CD8-positive, alpha-beta T cell (primary cell): ENCODE measurements at places on chromosomes 13 and 19.
A peak's percentile ranks its signal among the peaks of the same experiment; 100 is the strongest.

- DNase-seq: no peak
Measured at GRCh38 chr19:39936020-39936419, 1.6 kb upstream of the FCGBP start.

DNA sequence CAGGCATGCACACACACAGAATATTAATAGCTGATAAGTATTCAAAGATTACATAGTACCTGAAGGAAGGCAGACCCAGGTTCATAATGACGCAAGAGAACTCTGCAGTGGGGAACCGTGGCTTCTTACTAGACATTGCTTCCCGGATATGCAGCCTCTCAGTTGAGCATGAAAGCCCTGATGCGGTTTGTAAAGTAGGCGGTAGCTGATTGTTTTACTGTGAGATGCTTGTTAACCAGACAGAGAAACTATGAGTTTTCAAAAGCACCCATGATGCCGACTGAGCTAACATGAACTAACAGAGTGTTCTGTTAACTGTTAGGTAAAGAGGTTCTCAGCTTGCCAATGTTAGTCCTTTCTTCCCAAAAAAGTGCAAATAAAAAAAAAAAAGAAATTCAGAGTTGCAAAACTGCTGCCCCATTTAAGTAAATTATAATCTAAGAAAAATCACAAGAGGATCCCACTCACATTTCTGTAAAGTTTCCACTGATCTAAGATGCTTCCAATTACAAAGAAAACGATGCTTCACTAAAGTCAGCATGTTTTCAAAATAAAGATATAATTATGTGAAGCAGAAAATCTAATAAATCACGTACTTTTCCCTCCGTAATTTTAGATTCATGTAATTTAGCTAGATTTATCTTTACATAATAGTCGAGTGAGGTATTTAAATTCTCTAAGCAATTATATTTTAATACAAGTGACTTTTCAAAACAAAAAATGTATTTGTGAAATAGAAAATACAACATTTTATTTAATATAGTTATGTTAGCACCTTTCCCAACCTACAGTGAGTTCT lies 2.2 kb downstream of the FLT1 start:
- DNase-seq: no peak

- no peak for DNase-seq
Measured at GRCh38 chr19:24052811-24053210, 34.2 kb upstream of the ZNF254 start.

GRCh38 chr19:8938576-8938975 lies 71.6 kb downstream of the MUC16 start:
- DNase-seq: no peak

GRCh38 chr13:40191186-40191980 lies 475.1 kb downstream of the FOXO1 start:
- no peak for DNase-seq

DNA sequence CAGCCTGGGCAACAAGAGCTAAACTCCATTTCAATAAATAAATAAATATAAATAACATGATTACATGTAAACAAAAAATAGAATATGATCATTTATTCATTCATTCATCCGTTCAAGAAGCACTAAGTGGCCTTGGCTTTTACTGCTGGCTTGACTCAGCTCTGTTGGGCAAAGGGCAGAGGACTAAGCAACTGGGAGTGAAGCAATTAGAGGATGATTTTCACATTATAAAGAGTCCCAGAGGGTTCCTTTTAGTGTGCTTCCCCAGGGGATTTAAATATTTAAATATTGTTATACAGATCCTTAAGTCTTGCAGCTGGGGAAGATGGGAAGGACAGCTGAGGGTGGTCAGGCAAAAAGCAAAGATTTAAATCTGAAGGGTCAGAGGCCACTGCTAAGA lies 34.9 kb upstream of the FLT1 start:
- DNase-seq: no peak

- DNase-seq: no peak
Measured at GRCh38 chr13:92164822-92165221, 766.4 kb downstream of the GPC5 start.

DNA sequence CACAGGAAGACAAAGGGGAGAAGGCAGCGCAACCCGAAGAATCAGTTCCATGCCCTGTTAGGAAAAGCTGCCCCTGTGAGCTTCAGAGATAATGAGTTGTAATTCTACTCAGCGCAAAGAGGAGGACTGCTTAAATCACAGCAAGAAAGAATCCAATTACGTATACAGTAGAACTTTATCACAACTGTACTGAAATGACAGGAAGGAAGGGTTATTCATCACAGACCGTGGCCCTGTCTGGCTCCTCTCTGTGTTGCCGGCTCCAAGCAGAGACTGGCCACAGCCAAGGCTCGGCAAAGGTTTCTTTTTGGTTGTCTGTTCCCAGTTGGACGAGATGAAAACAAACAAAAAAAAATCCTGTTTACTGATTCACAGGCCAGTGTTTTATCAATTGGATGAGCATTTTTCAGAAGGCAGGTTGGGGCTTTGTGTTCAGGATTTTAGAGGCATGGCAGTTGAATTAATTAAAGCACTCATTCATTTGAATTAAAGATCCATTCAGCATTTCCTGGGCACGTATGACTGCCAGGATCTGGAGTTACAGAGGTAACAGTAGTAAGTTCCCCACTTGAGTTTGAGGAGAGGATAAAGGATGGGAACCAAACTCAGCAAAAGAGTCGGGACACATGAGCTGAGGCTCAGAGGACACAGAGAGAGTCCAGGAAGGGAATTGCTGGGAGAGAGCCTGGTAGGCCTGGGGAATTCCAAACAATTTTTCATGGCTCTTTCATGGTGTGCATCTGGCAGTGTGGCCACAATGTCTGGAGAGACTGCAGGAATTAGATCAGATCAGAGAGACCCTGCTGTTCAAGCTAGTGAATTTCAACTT lies 341.0 kb downstream of the DNAJC15 start:
- no peak for DNase-seq

GRCh38 chr19:40499320-40499719 lies 32.5 kb downstream of the SPTBN4 start:
- DNase-seq: no peak

GRCh38 chr13:32676242-32676641 lies 90.0 kb downstream of the PDS5B start:
- DNase-seq: no peak

DNA sequence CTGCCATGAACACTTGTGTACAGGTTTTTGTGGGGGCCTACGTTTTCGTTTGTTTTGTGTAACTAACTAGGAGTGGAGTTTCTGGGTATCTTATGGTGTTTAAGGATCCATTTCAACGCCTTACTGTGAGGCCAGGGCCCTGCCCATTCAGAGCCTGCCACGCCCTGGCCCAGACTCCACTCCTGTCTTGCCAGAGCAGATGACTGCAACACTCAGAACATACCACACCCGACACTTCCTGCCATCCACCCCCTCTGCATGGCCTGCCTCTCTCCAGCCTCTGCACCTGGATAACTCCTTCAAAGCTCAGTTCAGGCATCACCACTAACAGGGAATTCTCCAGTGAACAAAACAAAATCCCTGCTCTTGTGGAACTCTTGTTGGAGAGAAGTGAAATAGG lies 43.2 kb downstream of the RGCC start:
- peak; percentile 45 for DNase-seq

DNA sequence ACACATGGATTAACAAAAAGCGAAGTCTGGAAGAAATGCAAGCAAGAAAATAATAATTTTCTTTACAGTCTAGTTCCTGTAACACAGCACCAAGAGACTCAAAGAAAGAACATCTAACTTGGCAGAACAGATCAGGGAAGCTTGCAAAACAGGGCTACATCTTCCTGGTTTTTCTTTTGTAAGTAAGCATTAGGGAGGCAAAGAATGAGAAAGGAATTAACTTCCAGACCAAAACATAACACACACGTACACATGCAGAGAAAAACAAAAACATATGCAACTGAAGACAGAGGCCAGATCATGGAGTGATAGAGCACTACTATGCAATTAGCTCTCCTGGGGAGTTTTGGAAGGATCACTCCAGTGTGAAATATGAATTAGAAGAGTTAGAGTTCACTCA lies 120.5 kb downstream of the DIAPH3 start:
- no peak for DNase-seq

GRCh38 chr13:20160306-20161274 lies at the start of gene GJA3:
Gene GJA3, minus strand, starts transcription at chr13:20161052. Its CDS starts 17,764 bp downstream, at chr13:20143288.
- peak; percentile 64 for DNase-seq

GRCh38 chr19:3034656-3035541 lies 5.8 kb upstream of the TLE2 start:
- peak; percentile 45 for DNase-seq

DNA sequence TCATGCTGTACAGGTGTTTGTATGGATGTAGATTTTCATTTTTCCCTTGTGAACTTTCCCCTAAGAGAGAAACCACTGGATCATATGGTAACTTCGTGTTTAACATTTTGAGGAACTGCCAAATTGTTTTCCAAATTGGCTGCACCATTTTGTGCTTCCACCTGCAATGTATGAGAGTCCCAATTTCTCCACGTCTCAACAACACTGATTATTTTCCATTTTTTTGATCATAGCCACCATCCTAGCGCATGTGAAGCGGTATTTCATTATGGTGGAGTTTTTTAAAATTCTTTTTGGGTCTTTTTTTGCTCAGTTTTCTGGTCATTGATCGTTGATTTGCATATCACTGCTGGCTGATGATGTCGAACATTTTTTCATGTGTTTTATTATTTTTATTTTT lies 5.0 kb downstream of the NDUFA13 start:
- DNase-seq: no peak

DNA sequence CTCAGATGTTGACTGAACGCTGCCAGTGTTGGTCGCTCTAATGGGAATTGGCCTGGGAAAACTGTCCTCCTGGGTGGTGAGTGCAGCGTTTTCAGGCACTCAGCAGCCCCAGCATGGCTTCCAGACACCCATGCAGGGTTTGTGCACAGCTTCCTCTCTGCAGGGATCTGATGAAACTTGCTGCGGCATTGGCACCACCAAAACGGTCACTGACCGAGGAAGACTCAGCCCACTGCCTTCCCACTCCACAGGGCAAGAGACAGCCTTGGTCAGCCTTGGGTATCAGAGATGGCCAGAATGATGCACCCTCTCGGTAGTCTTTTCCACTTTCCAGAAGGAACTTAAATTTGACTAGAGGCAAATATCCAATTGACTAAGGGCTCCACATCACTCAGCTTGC lies 398.9 kb downstream of the IRS2 start:
- DNase-seq: no peak

- DNase-seq: peak; percentile 82
Measured at GRCh38 chr19:41945135-41945766, 13.9 kb downstream of the RABAC1 start.

GRCh38 chr13:49388091-49388635 lies 55.7 kb downstream of the CAB39L start:
- DNase-seq: no peak

GRCh38 chr13:25965596-25965995 lies 86.2 kb downstream of the SHISA2 start:
- DNase-seq: no peak

DNA sequence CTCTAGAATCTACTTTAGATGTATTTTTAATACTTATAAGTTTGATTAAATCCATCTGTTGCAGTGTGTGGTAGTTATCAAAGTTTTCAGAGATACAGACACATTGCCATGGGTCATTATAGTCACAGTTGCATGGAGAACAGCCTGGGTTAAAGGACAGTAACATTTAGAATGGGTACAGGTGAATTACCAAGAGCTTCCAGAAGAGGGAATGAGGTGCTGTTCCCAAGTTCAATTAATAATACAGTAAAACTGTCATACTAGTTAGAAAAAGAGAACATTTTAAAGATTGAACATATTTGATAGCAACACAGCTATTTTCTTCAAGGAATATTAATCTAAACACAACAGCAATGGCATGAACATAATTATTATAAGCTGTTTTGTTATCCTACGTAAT lies 322.6 kb upstream of the SLC10A2 start:
- DNase-seq: no peak

DNA sequence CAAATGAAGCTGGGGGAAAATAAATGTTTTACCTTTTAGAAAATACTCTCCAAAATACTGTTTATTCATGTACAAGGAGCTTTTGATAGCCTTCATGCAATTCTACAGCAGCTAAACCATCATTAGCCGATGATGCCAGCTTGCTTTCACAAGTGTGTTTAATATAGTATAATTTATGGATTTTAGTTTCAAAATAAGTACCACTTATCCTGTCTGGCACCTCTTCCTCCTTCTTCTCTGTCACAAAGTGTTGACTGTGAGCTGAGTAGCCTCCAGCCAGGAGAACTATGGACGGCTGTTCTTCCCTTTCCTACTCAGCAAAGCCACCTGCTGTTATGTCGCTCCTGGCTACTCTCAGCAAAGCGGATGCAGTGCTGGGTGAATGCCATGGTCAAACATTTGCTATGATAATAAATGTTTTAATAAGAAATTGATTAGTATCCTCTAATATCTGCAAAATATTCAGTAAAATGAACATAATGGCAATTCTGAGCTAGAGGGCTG lies 238.2 kb downstream of the LIG4 start:
- DNase-seq: no peak

GRCh38 chr13:41613984-41614661 lies 156.8 kb downstream of the RGCC start:
- DNase-seq: no peak

DNA sequence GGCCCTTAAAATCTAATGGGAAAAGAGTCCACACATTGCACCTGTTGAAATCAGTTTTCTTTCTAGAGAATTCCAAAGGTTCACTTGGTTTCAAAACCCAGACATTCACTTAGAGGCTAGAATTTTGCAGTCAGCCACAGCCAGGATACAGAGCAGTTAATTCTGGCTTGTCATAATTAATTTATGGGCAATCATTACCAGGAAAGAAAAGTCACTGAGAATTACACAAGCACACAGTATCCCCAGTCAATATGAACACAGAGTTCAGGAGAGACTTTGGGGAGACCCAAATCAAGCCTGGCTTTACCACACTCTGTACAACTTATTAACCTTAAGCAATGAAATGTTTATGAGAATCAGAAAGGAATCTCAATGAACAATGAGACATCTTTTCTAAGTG lies 224.3 kb upstream of the SOX21 start:
- no peak for DNase-seq

- DNase-seq: no peak
Measured at GRCh38 chr13:27793507-27794367, 1.5 kb downstream of the GSX1 start.

DNA sequence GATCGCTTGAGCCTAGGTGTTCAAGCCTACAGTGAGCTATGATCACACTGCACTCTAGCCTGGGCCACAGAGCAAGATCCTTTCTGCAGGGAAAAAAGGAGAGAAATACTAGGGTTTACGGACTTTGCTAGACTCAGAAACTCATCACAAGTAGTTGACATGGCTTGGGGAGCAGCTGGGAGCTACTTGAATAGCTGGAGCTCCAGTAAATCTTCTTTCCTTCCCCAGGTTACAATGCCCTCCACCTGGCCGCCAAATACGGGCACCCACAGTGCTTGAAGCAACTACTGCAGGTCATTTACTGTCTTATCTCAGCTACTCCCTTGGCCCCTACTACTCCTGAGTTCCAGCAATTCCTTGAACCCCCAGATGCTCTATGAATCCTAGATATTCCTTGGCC lies 19.3 kb downstream of the ANKRD24 start:
- no peak for DNase-seq

GRCh38 chr13:109192306-109192705 lies 562.9 kb downstream of the MYO16 start:
- DNase-seq: no peak

GRCh38 chr13:39567569-39567968 lies 35.4 kb downstream of the LHFPL6 start:
- DNase-seq: no peak
